Tongue (tissue), 3 donors: ENCODE measurements at places on chromosomes 4 and X. TPM values are rescaled to one million over a fixed set of nuclear protein-coding genes. Genes with fewer than 3 reads are reported as not detected.

SLC6A8 gene
- 26.9 TPM for total RNA-seq

CYTL1 gene
- total RNA-seq = 4.6 TPM

GRCh38 chr4:27005501-27005900 is 144.9 kb downstream of the STIM2 start:
- DNase-seq = no peak

KLHL13 gene
- total RNA-seq = 90.3 TPM

DNA sequence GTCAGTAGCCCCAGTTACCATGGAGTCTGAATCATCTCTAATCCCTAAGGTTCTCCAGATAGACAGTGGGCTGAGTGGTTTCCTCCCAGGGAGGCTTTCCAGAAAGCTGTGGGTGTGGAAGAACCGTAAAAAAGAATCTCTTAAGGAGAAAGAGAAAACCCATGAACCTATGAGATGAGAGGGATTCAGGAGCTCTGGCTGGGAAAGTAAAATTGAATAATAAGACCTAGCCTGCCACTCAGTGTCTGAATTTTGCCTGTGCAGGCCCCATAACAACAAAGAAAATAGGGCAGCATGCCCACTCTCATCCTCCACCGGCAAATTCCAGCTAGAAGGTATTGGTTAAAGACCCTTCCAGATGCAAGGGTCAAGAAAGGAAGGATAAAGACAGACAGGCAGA is 16.9 kb downstream of the AWAT2 start:
- DNase-seq = peak; percentile 16

CTSO gene
- 24.5 TPM for total RNA-seq

NMU gene
- total RNA-seq = 6.2 TPM

GRCh38 chr4:15374656-15375055 is 53.2 kb upstream of the C1QTNF7 start:
- peak; percentile 56 for DNase-seq

CFI gene
- total RNA-seq = 11.8 TPM

- no peak for DNase-seq
Observed at GRCh38 chr4:24736066-24736465, 59.3 kb upstream of the SOD3 start.

BEX1 gene
- 0.51 TPM for total RNA-seq

DNA sequence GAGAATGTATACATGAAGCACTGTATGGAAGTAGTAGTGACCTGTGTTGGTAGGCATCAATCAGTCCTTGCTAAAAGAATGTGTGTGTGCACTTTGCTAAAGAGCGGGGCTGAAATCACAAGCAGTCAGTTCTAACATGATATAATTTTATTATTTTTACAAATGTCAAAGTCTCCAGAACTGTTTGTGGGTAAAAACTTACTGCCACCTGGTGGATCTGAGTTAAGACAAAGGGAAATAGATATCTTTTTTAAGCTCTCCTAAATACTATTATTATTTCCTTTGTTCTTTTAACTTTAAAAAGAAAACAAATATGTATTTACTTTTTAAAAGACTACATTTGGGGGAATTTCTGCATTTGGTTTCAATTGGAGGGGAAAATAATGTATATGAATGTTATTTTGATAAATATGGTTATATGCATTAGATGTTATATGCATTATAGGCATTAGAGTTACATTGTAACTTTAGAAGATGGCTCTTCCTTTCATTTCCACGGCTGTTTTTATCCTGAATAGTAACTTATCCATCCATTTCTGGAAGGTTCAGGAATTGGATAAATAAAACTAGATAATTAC is 7.8 kb upstream of the CLOCK start:
- DNase-seq = peak; percentile 58

DNA sequence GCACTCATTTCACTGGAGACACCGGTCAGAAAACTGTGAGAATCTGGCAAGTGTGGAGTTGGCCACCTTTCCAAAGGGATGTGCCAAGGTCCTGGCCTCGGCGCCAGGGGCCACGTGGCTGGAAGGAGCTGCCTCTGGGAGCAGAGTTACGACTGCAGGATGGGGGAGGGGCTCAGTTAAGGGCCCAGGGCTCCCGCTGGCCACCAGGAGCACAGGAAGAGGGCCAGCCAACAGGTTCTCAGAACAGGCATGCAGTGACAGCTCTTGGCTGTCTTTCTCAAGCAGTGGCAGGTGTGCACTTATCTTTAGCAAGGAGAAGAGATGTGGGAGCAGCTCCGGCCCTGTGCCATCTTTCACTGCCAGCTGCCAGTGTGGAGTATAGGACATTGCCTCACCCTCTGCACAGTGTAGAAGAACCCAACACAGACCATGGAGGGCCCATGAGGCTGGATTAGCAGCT is 115.9 kb upstream of the RBPJ start:
- peak; percentile 89 for DNase-seq

GYPE gene
- total RNA-seq = 0.51 TPM

GRCh38 chrX:153408871-153409351 is 2.4 kb upstream of the ZFP92 start:
- DNase-seq = no peak

TAPT1 gene
- total RNA-seq = 46.1 TPM

GRCh38 chr4:17613761-17614415 is 553 bp upstream of the MED28 start:
- no peak for DNase-seq

DNA sequence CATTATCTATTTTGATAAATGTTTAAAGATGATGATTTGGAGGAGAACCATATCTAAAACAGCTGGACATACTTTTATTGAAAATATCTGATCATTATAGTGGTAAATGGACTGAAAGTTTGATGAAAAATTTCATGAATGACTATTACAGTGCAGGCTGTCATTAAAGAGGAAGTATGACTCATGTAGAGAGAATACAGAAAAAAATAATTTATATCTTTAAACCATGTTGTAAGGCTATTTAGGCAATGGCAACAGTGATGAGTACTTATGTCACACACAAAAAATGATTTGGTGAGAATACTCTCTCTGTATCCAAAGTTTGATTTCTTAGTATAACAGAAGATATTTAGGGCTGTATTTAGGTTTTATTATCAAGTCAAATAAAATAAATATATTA is 3.9 kb upstream of the GLRB start:
- DNase-seq = no peak

GRCh38 chr4:48153791-48154550 is 19.9 kb upstream of the TXK start:
- no peak for DNase-seq

C1GALT1C1 gene
- 28.1 TPM for total RNA-seq

ABLIM2 gene
- total RNA-seq = 44.2 TPM

DNA sequence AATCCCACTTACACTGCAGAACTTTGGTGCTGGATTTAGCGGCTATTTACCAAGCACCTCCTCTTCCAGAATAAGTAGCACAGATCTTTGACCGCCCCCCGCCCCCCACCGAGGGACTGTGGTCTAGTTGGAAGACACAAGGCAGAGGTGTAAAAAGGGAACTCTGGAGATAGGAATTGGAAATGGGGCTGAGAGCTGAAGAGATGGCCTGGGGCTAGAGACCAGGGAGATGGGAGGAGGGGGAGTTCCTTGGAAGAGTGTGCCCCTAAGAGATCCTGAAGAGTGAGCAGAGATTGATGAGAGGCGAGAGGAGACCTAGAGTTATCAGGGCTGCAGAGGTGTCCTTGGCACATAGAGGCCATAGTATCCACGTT is 55.3 kb downstream of the TBL1X start:
- DNase-seq = no peak

- DNase-seq = peak; percentile 63
Observed at GRCh38 chrX:44873415-44874276, 658 bp downstream of the KDM6A start.

SLITRK4 gene
- 8.1 TPM for total RNA-seq

DNA sequence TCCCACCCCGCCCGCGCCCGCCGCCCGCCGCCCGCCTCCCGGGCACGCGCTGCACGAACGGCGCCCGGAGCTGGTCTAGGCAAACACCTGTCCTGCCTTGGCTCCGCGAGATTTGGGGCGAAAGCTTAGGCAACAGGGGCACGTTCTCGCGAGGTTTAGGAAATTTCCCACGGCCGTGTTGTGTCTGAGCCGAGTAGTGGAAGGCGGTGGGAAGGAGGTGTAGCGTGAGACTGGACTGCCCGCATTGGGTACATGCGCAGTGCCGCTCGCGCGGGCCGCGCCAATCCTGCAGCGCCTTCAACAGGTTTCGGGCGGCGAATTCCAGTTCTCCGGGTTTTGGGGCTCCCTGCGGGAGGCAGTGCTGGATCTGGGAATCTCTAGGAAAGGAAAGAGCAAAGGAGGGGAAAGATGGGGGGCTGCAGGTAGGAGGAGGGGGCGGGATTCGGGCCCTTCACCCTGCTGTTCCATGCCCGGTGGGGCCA is 1.3 kb upstream of the RBPJ start:
- peak; percentile 100 for DNase-seq

HCFC1 gene
- 25.2 TPM for total RNA-seq

P2RY4 gene
- 0.41 TPM for total RNA-seq

MAGEC1 gene
- total RNA-seq = not detected

DNA sequence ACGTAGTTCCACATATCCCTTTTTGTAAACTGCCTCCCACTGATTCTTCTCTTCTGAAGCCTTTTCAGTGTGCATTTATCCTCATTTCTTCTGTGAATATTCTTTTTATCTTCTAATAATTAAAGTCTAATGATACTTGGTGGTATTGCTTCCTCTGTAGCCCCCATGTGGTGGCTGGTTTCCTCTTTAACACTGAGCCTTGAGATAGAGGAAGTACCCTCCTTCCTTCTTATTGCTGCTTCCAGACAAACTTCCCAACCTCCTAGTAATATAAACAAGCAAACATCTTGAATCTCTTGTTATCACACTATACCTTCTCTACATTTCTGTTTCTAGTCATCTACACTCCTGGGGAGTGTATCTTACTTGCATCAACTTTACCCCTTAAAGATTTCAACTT is 310.5 kb upstream of the GIMD1 start:
- no peak for DNase-seq

MTMR8 gene
- 3.5 TPM for total RNA-seq

NWD2 gene
- 0.41 TPM for total RNA-seq

GRCh38 chrX:97494756-97495372 is 611.2 kb downstream of the RPA4 start:
- DNase-seq = no peak

POF1B gene
- total RNA-seq = 6.3 TPM

DCAF12L2 gene
- 12.2 TPM for total RNA-seq

GRCh38 chrX:135275973-135276372 is 24.1 kb downstream of the ETDA start:
- no peak for DNase-seq

- DNase-seq = no peak
Observed at GRCh38 chrX:101478366-101478765, 6.9 kb upstream of the ARMCX4 start.

- no peak for DNase-seq
Observed at GRCh38 chr4:152973629-152974467, 37.7 kb downstream of the FHDC1 start.

- no peak for DNase-seq
Observed at GRCh38 chrX:9558615-9559014, 93.8 kb downstream of the TBL1X start.

DNA sequence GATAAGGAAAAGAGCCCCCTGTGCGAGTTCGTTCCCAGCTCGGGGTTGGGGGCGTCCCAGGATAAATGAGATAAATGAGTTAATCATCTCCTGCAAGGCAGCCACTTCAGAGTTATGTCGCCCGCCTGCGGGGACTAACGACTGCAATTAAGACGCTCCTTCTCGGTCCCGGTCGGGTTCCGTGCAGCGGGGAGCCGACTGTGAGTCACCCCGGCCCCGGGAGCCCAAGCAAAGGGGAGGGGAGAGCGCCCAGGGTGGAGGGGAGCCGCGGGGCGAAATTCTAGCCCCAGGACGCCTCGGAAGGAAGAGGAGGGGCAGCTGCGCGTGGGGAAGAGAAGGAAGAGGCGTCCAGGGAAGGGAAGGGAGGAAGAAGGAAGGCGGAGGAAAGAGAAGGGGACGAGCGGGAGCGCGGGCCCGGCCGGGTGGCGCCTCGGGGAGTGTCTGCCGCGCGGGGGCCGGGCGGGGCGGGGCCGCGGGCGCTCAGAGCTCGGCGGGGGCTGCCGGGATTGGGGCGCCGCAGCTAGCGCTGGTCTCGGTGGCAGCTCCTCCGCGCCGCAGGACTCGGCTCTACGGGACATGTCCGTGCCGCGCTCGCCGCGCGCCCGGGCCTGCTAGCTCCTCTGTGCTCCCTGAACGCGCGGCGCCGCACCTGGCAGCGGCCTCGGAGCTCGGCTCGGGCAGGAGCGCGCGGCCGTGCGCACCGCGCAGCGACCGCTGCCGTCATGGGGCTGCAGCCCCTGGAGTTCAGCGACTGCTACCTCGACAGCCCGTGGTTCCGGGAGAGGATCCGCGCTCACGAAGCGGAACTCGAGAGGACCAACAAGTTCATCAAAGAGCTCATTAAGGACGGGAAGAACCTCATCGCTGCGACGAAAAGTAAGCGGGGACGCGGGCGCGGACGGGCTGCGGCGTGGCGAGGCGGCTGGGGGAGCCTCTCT is at the start of gene ARHGAP10:
Gene ARHGAP10 (plus strand): TSS at position 509 of the 938 bp plus-strand sequence. CDS start 214 bp downstream, at position 723.
- peak; percentile 86 for DNase-seq
